Activated CD8-positive, alpha-beta memory T cell treated with anti-CD3 and anti-CD28 coated beads for 48 hours (primary cell): ENCODE measurements at places on chromosomes 6 and 20.

- DNase-seq = no peak
Measured at GRCh38 chr20:1204576-1204975, 1.3 kb downstream of the C20orf202 start.

DNA sequence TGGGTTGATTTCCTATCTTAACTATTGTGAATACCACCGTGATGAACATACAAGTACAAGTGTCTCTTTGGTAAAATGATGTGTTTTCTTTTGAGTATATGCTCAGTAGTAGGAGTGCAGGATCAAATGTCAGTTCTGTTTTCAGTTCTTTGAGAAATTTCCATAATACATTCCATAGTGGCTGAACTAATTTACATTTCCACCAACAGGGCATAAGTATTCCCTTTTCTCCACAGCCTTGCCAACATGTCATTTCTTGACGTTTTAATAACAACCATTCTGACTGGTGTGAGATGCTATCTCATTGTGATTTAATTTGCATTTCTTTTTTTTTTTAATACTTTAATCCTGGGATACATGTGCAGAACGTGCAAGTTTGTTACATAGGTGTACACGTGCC lies 268.8 kb downstream of the CENPW start:
- no peak for DNase-seq

- DNase-seq = no peak
Measured at GRCh38 chr6:87944541-87944954, 103.1 kb upstream of the SPACA1 start.

GRCh38 chr6:21087188-21087587 lies 506.4 kb upstream of the SOX4 start:
- DNase-seq = no peak

- no peak for DNase-seq
Measured at GRCh38 chr20:17735959-17736621, 36.3 kb downstream of the BANF2 start.

DNA sequence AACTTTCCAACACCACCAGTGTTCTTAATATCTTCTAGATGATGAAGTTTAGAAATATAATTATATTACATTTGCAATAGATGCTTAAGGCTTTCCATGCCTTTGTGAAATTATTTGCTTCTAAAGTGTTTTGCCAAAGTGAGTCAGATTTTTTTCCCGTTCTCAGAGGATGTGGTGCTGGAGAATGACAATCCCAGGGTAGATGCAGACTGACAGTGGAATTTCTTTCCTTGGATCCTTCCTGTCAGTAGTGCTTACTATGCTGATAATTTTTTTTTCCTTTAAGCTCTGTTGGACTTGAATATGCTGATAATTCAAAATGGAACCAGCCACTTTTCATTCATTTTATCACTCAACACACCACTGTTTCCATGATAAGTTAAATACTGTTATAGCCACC lies 59.9 kb upstream of the SOX4 start:
- no peak for DNase-seq

- no peak for DNase-seq
Measured at GRCh38 chr6:111970426-111970825, 83.5 kb upstream of the CCN6 start.

DNA sequence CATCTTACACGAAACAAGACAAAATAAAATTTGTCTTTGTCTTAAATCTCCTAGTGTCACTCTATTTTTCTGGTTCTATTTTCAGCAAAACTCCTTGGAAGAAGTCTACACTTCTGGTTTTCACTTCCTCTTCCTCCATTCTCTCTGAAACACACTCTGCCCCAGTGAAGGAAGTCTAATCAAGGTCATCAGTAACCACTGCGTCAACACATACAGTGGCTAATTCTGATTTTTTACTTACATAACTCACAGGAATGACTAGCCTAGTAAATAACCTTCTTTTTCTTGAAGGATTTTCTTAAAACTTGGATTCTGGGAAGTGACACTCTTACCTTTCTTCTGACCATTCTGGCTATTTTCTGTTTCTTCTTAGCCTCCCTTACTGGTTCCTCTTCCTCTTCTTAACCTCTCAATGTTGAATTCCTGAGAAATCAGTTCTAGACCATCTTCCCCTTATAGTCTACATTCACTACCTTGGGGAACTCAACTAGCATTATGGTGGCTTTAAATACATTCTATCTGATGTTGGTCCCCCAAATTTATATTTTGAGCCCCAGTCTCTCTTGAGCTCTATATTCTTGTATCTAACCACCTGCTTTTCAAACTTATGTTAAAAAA lies 37.5 kb downstream of the AIG1 start:
- DNase-seq = no peak

DNA sequence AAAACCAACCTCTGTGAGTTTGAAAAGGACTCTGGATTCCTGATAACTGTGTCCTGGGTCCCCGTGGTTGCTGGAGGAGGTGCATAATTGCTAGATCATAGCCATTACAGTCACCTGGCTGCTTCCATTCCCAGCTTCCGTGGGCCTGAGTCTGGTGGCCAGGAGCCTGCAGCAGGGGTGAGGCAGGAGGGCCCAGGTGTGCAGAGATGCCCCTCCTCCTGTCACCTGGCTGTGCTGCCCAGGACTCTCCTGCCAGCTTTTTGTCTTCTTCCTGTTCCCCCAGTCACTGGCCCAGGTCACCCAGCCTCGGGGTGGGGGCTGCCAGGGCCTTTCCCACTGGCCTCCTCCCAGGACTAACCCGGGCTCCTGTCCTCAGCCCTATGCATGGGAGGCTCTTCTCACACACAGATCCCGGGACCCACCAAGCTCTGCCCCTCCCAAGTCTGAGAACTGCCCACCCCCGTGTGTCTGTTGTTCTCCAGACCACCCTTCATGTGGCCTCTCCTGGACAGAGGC lies 30.0 kb downstream of the RAET1L start:
- no peak for DNase-seq

DNA sequence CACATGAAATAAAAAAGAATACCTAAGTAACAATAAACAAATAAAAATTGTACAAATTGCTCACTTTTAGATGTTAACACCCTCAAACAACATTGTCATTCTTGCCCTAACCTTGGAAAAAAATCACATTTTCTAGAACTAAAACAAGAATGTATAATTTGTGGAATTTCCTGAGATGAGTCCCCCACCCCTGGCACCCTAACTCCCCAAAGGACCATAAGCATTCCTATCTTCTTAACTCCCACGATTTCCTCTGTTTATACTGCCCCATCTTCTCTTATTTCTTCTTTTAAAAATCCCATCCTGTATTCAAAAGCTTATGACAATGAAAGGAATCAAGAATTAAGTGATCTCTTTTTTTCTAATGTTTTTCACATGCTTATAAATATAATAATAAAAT lies 70.9 kb downstream of the IBTK start:
- DNase-seq = no peak

- no peak for DNase-seq
Measured at GRCh38 chr20:3660262-3661059, 2.7 kb downstream of the GFRA4 start.

- DNase-seq = no peak
Measured at GRCh38 chr6:20197251-20197650, 15.0 kb downstream of the MBOAT1 start.

GRCh38 chr6:153858529-153858928 lies 180.5 kb upstream of the OPRM1 start:
- DNase-seq = no peak

DNA sequence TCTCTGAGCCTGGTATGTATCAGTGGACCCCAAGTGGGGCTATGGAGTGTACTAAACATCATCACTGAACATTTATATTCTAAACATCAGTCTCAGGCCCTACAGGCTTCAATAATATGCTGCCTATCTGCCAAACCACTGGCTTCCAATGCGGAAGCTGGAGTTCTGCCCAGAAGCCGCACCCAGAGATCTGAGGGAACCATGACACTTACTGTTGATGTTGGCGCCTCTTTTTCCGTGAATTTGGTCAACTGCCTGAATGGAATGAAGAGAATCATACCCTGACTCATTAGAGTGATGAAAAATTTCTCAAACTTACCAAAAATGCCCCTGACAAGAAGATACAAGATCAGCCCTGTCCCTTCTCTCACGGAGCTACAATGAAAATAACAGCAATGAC lies 66.2 kb downstream of the SLC22A23 start:
- DNase-seq = no peak

GRCh38 chr6:116397914-116398313 lies 27.2 kb downstream of the DSE start:
- no peak for DNase-seq

GRCh38 chr6:52103623-52104022 lies 16.2 kb upstream of the PKHD1 start:
- DNase-seq = no peak

DNA sequence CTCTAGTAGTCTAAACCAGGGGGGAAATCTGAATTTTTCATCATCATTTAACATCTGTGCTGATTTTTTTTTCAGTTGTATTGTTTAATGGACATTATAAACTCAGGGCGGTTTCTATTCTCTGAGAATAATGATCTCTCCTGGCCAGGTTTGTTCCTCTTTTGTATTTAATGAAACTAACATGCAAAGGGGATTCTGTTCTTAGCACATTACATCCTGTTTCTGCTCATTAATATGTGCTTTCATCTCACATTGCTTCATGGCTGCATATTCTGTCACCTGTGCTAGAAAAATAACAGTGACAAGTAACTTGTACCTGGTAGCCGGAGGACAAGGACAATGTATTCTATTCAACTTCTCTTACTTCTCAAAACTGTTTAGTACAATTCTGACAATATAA lies 806 bp downstream of the HLA-DOB start:
- DNase-seq = no peak

- DNase-seq = no peak
Measured at GRCh38 chr6:138456401-138456790, 42.9 kb downstream of the NHSL1 start.

- no peak for DNase-seq
Measured at GRCh38 chr6:143007646-143008045, 53.0 kb upstream of the AIG1 start.
